ENCODE measurements at places on chromosomes 7 and 10. TPM values are rescaled to one million over a fixed set of nuclear protein-coding genes. Genes with fewer than 3 reads are reported as not detected.

GRCh38 chr10:114611617-114612016 is 46.5 kb downstream of the ABLIM1 start:
- DNase-seq = peak; percentile 72

- DNase-seq = no peak
These were observed 24.0 kb downstream of the NEURL1 start for GRCh38 chr10:103517234-103518085.

DNA sequence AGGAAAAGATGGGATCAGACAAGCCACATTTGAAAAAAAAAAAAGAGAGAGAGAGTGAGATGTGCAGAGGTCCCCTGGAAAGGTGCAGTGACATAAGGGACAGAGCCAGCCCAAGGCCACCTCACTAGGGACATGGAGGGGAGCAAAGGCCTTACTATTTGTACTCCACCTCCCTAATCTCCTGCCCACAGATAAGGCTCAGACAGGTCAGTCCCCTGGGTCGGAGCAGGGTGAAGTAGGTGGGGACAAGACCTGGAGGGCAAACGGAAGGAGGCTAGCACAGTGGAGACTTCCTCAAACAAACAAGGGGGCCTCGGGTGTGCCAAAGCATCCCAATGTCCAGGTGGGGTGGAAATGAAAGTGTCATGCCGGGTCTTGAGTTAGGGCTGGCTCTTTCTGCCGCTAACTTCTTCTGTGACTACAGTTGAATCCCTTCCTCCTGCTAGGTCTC is 7.0 kb downstream of the PRF1 start:
- DNase-seq = no peak

The PIK3CG gene
- total RNA-seq = 2.9 TPM

The PHYHIPL gene
- total RNA-seq = not detected

The GPC2 gene
- total RNA-seq = 1.7 TPM

The JAKMIP3 gene
- total RNA-seq = 0.08 TPM

The CEP55 gene
- 42.0 TPM for total RNA-seq

The DRGX gene
- total RNA-seq = not detected

The TUBAL3 gene
- 0.47 TPM for total RNA-seq

All from HT-29 (cell line).